Cardiac fibroblast (primary cell): ENCODE measurements at places on chromosomes 7 and 10.

DNA sequence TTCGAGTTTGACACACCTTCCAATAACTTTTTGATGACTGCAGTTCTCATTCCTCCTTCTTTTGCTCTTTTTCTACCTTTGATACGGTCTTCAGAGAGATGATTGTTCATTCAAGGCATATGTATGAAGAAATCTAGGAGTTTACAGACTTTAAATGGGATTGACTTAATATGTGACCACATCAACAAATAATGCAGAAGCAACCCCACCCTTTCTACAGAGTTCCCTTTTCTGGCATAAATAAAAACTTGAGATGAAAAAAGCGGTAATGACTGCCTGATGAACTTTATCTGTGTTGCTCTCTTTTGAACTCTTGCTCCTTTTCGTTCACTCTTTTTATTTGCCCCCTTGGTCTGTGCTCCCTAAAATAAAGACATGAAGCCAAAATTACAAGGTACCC is 161.7 kb downstream of the C7orf25 start:
- no peak for DNase-seq

DNA sequence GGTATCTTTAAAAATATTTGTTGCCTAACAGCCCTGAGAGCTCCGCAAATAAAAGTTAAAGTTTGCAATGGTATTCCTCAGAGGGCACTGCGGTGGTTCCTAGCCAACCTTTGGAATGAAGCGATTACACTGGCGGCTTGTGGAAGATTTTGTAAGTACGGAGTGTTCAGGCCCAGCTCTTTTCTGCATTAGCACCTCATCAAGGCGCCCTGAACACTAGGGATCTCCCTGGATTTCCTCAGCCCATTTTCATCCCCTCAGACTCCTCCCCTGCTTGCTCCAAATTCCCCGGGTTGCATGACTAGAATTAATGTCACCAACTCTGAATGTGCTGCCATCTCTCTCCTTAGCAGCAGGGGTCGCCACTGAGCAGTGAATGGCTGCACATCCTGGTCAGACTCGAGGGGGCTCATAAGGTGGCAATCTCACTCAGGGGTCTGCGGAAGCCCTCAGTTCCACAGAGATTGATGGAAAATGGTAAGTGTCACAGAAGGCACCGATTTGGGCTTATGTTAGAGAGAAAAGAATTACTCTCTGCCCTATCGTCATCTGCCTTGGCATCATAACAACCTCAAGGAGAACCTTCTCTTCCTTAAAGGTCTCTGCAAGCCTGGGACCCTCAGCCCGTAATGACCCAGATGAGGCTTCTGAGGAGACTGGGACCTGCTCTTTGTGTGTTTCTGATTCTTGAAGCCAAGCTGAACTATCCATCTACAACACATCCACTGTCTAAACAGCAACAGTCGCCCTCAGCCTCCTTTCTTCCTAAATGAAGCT is 262.8 kb upstream of the AOAH start:
- DNase-seq, result peak; percentile 55

GRCh38 chr7:97635622-97636021 is 96.3 kb upstream of the TAC1 start:
- no peak for DNase-seq

GRCh38 chr7:113715981-113716856 is 202.6 kb downstream of the PPP1R3A start:
- no peak for DNase-seq

- DNase-seq, result peak; percentile 80
Observed at GRCh38 chr10:87670586-87670985, 10.9 kb downstream of the PAPSS2 start.

GRCh38 chr7:155745737-155746136 is 66.5 kb downstream of the SHH start:
- no peak for DNase-seq

GRCh38 chr7:35723011-35723410 is 28.1 kb upstream of the HERPUD2 start:
- DNase-seq, result peak; percentile 68

DNA sequence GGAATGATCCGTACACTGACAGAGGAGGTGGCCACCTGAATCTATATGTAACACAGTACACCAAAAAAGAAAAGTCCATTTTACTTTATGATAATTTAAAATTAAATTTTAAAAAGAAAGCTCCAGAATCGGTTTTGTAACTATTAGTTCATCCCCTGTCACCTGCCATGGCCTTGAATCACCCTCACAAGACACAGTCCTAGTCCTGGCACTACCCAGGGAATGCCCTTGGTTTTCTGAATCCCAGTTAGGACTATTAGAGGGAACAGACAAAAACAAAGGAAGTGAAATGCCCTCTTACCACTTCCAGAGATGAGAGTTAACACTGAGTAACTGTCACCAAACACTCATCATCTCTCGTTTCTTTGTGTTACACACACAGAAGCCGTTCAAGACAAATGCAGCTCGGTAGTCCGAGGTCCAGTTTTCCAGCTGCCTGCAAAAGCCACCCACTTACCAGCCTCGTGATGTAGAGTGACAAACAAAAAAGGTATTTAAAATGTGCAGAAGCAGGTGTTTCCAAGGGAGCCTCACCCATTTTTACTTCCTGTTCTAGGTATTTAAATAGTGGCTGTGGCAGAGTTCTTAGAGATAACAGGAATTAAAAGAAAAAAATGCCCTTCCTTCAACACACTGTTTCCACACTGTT is 6.1 kb downstream of the PTPRN2 start:
- DNase-seq, result no peak

- no peak for DNase-seq
Observed at GRCh38 chr10:114283091-114283490, 44.0 kb downstream of the VWA2 start.

DNA sequence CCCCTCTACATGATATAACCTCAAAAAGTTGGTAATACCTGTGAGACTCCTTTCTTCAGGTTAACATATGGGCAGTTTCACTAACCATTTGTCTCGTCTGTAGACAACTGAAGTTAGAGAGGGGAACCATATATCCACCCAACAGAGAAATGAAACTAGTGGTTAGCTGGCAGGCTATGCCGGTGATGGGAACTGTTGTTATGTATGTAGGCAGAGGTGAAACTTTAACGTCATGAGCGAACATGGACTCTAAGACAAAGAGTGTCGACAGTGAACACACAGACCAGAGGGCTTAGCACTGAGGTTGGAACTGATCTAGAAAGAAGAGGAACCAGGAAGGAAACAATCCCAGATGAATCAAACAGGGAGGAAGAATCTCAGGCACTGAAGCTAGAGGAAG is 112.4 kb downstream of the ELMO1 start:
- DNase-seq, result no peak

DNA sequence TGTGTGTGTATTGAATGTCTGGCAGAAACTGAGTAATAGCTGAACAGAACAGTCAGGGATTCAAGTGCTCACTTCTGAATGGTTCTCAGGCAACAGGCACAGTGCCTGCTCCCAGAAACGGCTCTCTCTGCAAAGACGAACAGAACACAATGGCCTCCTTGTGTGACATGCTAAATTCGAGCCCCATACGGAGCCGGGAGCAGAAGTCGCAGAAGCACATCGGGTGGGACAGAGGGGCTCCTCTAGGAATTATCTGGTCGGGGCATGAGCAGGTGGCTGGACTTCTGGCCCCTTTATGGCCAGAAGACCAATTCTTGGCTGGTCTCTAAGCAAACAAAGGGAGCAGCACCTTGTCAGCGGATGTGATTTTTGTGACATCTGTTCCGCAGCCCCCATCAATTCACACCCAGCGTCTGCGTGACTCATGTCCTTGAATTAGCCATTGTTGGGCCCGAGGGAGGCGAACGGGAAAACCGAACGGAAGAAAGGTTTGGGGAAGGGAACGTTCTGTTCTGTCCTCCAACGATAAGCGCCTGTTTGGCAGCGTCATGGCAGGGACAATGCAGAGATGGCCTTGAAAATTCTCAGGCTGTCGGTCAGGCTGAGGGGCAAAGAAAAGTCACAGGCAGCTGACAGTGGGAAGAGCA is 47.3 kb upstream of the NPTX2 start:
- peak; percentile 21 for DNase-seq

- peak; percentile 69 for DNase-seq
Observed at GRCh38 chr7:74306730-74307469, 17.7 kb downstream of the CLIP2 start.

DNA sequence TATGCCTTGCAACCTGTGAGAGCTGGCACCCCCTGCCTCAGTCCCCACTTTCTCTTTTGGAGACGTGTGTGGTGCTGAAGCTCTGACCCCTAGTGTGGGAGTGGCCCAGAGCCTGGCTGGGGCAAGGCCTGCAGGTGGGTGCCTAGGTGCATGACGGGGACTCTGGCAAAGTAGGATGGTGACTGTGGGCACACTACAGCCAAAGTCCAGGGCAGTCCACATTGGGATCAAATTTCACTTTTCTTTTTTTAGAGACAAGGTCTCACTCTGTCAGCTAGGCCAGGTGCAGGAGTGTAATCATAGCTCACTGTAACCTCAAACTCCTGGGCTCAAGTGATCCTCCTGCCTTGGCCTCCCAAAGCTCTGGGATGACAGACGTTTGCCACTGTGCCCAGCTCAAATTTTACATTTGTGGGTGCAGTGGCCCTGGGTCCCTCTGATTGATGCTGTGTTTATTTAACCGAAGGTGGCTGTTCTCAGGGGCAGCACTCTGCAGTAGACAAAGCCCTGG is 52.3 kb downstream of the NEURL1 start:
- DNase-seq, result no peak

DNA sequence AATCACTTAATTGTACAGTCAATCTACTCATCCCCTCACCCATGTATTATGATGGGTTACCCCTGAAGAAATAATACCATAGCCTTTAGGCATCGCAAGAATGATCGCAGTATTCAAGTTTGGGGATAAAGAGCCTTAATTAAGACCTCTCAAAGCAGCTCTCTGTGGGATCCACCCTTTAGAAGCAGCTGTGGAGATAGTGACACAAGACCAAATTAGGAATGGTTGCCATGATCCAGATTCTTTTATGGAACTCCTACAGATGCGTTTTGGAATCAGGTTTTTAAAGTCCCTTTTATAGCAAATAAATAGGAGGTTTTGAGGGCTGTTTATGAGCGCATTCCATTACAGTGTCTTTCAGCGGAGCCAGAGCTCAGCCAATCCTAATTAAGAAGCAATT is 12.2 kb downstream of the TES start:
- DNase-seq, result no peak

- no peak for DNase-seq
Observed at GRCh38 chr7:34333925-34334324, 324.1 kb upstream of the NPSR1 start.
